Left hindlimb (tissue), 1 donor: ENCODE measurements at places on chromosomes 1 and 21.

DNA sequence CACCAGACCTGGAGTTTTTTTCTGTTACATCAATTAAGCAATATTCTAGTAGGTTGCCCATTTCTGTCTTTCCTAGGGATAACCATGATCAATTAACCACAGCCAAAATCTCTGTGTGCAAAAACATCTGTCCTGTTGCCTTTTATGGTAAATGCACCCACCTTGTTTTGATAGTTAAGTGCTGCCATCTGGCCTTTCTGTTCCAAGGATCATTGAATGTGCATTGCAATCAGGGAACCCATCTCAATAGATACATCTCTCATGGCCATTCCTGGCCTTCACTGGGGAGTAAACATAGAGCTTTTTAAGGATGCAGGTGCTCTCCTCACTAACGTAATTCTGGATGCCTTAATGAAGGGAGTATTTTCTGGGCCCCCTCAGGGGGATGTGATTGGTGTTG is 111.8 kb upstream of the KIAA1614 start:
- DNase-seq = no peak

- DNase-seq = peak; percentile 95
Measured at GRCh38 chr1:112955773-112956543, at the start of gene SLC16A1. TSS of gene SLC16A1 (minus strand) at chr1:112956196. CDS start at chr1:112929308, 26,888 bp downstream.

DNA sequence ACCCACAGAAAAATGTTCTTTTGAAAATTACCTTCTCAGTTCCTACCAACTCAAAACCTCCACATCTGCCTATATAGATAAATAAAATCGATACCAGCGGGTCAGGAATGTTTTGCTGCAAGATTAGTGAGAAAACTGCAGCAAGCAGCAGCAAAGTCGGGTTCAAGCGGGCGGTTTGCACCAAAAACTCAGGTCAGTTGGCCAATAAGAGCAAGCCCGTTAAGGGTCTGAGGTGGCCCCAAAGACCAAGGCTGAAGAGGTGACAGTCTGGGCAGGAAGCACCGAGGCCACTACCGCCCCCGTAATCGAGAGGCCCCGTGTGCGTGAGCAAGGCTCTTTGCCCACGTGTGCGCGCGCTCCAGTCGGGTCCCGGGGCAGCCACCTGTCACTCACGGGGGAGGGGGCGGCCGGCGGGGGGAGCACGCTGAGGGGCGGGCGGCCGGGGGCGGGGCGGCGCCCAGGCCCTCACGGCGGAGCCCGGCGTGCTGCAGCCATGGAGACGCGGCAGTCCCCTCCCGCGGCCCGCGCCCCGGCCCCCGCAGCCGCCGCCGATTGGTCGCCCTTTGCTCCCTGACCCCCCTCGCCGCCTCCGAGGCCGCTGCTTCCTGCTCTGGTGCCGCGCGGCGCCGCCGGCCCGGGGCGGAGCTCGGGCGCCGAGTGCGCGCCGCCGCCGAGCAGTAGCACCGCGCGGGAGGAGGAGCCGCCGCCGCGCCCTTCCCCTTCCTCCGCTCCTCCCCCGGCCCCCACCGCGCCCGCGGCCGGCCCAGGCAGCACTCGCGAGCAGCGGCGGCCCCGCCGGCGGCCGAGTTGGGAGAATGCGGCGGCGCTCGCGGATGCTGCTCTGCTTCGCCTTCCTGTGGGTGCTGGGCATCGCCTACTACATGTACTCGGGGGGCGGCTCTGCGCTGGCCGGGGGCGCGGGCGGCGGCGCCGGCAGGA is at the start of gene GALNT2:
Gene GALNT2 (plus strand): TSS at position 773 of the 939 bp plus-strand sequence. CDS start 43 bp downstream, at position 816.
- DNase-seq = peak; percentile 92

DNA sequence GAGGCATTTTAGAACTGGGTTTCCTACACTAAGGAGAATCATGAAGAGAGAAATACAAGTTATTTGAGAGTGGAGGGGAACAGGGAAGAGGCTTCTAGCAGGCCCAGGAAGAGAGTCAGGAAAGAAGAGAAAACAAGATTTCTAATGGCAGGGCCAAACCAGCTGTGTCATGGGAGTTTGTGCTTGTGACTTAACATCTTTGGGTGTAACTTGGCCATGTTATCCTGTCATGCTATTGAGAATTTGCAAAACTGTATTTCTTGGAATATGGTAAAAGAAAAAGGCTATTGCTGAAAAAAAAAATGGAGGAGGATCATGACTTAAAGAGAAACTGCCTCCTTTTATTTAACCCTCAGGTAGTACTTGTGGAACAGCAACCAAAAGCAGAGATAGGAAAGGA is 47.4 kb upstream of the TNFSF18 start:
- no peak for DNase-seq

DNA sequence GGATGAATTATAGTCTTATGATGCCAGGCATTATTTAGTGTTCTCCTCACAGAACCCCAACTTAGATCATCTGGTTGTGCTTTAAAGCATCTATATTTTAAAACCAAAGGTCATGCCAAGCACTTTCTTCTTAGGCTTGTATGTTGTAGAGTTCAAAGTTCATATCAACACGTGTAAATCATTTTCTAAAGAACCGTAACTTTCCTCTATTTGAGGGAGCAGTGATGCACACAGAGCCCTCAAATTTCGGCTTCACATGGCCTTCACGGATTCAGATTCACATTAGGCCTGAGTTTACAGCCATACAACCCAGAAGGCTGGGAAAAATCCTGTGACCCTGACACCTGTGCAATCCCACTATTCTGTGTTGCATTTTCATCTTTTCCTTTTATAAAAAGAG is 52.1 kb upstream of the SEC16B start:
- DNase-seq = no peak

DNA sequence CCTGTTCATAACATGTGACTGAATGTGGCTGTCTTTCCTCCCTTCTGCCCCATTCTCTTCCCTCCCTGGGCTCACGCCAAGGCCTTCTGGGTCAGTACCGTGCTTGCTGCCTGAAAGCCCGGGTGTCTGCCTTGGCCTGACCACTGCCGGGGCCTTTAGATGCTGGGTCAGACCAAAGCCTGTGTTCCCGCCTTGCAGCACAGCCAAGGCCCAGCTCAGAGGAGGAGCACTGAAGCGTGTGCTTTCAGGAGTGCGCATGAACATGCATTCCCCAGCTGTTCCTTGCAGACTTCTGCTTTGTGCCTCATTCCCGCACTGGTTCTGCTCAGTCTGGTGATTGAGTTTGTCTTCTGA is 27.0 kb upstream of the SARS1 start:
- no peak for DNase-seq
